ENCODE measurements at places on chromosomes 2 and 18.

DNA sequence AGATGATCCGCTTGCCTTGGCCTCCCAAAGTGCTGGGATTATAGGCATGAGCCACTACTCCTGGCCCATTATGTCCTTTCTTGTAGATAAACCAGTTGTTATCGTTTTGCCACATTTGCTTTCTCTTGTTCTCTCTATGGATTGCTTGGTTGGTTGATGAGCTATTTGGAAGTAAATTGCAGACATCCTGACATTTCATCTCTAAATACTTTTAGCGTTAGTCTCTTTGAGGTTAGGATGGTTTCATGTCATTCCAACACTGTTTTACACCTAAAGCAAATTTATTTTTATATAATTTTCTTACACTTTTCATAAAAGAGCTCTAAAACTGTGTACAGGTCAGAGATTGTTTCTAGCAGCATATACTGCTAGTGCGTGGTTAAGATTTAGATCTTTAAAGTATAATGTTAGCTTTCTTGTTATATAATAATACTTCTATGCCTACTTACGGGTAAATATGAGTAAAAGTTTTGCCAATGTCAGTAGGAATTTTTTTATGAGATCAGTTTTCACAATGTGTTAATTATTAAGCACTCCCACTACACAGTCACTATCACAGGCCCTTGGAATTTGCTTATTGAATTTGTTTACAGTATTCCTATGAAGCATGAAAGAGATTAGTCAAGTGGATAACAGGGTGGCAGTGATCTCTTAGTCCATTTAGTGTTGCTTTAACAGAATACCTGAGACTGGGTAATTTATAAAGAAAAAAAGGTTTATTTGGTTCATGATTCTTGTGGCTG lies 10.3 kb downstream of the POLI start:
- no peak for DNase-seq

DNA sequence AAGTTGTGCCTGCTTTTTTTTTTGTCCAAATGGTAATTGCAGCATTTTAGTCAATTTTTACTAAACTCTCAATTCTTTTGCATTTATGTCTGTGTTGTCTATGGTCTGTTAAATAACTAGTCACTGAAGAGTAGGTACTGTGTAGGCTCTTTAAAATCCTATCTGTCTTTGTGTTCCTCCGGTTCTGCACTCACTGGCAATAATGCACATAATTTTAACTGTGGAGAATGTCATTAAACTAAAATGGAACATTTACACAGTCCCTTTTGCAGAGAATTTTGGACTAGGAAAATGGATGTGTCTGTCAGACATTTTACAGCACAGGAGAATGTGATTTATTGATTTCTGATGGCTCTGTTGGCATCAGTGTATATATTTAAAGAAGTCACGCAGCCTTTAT lies 116.6 kb downstream of the ASXL3 start:
- no peak for DNase-seq

GRCh38 chr2:49444005-49444404 lies 289.7 kb upstream of the FSHR start:
- DNase-seq = no peak

DNA sequence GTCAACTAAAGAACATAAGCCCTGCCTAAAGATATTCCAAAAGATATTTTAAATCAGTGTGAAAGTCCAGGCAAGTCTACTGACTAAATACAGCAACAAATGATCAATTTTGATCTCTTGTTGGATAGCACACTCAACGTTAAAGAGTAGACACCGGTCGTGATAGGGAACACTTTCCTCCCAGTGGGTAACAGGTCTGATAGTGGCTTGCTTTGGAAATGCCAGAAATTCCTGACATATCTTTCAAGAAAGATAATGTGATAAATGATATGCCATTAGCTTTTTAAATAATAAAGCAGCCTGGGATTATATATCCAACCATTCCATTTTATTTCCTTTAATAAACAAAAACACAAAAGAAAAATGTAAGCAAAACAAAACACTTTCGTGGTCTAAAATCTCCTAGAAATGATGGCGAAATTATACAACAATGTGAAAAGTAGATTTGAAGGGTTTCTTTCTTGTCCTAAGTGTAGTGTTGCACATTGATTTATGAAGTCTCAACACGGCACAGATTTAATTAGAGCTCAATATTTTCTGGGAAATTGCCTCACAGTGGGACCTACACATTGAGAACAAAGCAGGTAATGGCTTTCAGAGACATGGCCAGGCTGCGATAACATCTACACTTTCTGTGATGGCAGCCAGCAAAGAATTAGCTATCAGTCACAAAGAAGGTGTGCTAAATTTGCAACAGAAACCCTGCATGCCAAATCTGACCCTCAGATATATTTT lies 158.6 kb downstream of the PPP1R1C start:
- no peak for DNase-seq

DNA sequence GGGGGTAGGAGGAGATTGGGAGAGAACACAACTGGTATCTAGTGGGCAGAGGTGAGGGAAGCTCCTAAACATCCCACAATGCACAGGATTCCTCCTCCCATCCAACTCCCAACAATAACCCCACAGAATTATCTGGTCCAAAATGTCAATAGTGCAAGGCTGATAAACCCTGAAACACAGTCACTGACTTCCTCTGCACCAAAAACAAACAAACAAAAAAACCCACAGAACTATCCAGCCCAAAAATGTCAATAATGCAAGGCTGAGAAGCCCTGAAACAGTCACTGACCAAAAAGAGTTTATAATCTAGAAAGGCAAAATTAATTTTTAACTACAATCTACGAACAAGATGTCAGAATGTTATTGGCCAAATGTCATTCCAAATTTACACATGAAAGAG lies 9.8 kb downstream of the TMX3 start:
- no peak for DNase-seq

DNA sequence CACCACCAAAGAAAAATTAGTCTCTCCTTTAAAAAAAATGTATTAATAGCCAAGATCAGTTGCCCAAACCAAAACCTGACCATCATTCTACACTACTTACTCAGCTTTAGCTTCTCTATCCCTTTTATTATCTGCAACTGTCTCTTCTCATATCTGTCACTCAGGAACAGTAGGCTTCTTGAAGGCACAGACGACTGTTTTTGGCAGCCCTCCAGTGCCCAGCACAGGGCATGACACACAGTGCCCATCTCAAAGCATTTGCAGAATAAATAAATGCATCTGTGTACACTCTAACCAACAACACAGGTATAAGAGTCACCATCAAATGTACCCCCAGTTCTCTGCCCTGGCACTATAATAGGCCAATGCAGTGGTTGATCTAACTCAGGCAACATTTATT lies 117.2 kb downstream of the UXS1 start:
- no peak for DNase-seq

- DNase-seq = no peak
These were observed 30.9 kb downstream of the MLPH start for GRCh38 chr2:237517990-237518389.

DNA sequence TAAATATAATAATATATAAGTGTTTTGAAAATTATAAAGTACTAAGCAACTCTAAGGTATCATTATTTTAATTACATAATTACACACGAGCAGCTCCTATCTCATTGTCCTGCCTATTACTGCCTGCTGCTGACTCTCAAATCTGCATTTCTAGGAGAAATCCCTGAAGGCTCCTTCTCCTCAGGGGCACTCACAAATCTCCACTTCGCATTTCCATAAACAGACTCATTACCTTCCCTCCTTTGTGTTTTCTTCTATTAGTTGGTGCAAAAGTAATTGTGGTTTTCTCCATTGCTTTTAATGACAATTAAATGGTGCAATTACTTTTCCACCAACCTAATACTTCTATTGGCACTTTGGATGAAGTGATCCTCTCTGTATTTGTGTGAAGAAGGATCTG lies 135.0 kb upstream of the HNMT start:
- no peak for DNase-seq

- DNase-seq = no peak
These were observed 204.7 kb downstream of the INSIG2 start for GRCh38 chr2:118292991-118293390.

DNA sequence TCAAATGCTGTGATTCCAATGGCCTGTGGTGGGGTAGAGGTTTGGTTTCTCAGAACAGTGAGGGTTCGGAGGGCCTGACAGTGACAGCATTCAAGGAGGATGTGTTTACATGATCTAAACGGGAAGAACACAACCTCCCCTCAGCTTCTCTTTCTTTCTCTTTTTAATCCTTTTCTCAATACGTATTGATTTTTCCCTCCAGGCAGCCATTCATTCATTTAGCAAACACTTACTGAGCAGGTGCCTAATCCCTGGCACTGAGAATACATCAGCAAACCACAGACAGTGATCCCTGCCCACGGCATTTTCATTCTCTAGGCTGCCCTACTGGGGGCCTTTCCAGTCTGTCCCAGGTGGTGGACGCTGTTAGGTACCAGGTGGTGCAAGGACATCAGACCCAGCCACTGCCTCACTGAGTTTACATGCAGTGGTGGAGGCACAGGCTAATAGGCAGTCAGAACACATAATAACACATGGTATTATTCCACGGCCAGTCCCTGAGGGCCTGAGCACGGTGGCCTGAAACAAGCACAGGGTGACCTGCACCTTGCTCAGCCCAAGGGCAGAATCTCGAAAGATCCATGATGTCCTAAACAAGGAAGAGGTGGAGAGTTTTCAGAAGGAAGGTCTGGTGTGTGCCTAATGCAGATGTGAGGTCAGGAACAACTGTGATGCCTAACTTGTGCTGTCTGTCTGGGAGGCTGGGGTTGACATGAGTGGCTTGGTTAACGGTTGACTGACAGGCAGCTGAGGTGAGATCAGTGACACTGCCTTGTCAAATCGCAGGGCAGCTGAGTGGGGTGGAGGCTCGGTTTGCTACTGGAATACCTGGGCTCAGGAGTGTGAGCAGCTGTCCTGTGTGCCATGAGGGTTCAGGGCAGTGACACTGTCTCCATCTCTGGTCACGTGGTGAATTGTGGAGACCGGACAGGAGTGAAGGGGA lies 785.5 kb upstream of the HS6ST1 start:
- DNase-seq = no peak

DNA sequence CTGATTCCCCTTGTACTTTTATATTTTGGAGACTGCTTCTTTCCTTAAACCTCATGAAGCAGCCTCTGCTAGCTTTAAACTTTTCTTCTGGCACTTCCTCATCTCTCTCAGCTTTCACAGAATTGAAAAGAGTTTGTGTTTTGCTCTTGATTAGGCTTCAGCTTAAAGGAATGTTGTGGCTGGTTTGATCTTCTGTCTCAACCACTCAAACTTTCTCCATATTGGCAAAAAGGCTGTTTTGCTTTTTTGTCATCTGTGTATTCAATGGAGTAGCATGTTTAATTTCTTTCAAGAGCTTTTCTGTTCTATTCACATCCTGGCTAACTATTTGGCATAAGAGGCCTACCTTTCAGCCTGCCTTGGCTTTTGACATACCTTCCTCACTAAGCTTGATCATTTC lies 36.3 kb upstream of the MSTN start:
- no peak for DNase-seq

- DNase-seq = no peak
These were observed 8.5 kb upstream of the RALBP1 start for GRCh38 chr18:9466846-9467245.

- DNase-seq = no peak
These were observed 29.6 kb upstream of the ENOSF1 start for GRCh38 chr18:741931-742512.

- DNase-seq = no peak
These were observed 31.5 kb downstream of the EHBP1 start for GRCh38 chr2:62736899-62737559.

GRCh38 chr2:11945139-11946126 lies 199.0 kb downstream of the LPIN1 start:
- no peak for DNase-seq

DNA sequence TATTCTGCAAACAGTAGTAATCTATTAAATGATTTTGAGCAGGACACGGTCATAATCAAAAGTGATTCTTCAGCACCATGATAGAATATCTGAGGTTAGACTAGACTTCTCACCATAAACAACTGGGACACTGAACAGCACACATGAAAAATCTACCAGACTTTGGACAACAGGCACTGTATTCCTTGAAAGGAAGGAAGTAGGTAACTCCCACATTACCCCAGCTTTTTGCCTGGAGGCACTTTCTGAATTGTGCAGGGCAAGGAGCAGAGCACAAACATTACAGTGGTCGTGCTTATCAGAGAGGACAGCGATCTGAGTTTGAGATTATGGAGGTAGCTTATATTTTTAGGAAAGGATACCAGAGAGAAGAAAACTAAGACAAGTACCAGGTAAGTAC lies 25.3 kb upstream of the IL1RL1 start:
- no peak for DNase-seq

GRCh38 chr18:54209471-54210180 lies 14.8 kb downstream of the MBD2 start:
- no peak for DNase-seq

DNA sequence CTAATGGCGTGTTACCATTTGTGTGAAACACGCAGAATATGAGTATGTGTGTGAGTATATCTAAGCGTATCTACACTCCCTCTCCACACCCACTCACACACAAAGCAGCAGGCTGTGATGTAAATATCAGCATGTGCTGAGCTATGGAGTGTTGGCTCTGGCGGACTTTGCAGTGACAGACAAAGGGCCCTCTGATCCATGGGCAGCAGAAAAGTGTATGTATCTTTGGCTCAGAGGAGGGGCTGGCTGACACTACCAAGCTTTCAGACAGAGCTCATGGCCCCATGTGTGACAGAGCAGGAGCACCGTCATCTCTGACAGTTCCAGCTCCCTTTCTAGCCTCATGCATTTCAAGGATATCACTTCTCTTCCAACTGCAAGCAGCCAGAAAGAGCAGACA lies 57.2 kb upstream of the ASB18 start:
- DNase-seq = no peak

GRCh38 chr18:26362021-26362420 lies 135.8 kb downstream of the TAF4B start:
- no peak for DNase-seq

- DNase-seq = no peak
These were observed 43.7 kb downstream of the SH3BP4 start for GRCh38 chr2:234995332-234996068.

- DNase-seq = no peak
These were observed 37.8 kb upstream of the ATP6V1B1 start for GRCh38 chr2:70897977-70898226.

- no peak for DNase-seq
These were observed 77.8 kb downstream of the PDCL3 start for GRCh38 chr2:100640431-100641124.

- no peak for DNase-seq
These were observed 22.8 kb downstream of the NFE2L2 start for GRCh38 chr2:177241711-177242120.

DNA sequence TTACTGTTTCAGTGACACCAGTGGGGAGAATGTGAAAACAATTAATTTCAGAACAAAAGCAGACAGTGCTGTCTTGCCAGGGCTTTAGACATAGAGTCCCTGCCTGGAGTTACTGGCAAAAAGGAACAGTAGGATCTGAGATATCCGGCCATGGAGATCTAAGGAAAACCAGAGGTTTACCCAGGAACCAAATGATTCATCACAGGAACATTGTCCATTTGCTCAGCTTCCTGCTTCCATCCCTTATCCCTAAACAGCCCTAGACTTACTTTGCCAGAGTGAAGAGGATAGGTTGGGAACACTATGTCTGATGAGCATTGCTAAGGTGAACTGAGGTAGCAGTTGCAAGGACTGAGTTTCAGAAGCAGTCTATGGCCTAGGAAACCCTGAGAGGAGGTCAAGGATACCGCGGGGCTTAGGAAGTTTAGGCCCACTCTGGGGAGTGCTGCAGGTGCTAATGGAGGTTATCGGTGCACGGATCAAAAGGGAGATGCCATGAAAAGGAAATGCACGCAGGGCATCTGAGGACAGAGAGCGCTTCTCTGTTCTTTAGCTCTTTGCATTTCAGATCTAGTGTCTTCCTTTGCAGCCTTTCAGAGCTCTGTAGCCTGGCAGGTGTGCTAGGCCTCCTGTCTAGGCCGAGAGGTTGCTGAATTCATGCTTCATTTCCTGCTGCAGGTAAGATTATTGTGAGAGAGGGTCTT lies 223.9 kb downstream of the CDCA7 start:
- no peak for DNase-seq

Data from stimulated activated CD4-positive, alpha-beta T cell treated with anti-CD3 and anti-CD28 coated beads, TNF-alpha, amount 100 ng/mL, for 24 hours (primary cell).